ENCODE measurements at places on chromosomes 5 and 9. TPM values are rescaled to one million over a fixed set of nuclear protein-coding genes. Genes with fewer than 3 reads are reported as not detected.

- H3K4me1 ChIP-seq: no peaks in the 10 kb centered on the region
- H3K27ac ChIP-seq: no peak overlapping the region
- no peaks in the 10 kb centered on the region for H3K36me3 ChIP-seq
These were observed 4.1 kb downstream of the PAX5 start for GRCh38 chr9:37029776-37030610.

GRCh38 chr9:89357331-89358197 is 39.3 kb downstream of the SECISBP2 start:
- DNase-seq: peak; percentile 52
- H3K4me1 ChIP-seq: no peaks in the 10 kb centered on the region
- no peak overlapping the region for H3K4me3 ChIP-seq
- no peaks in the 10 kb centered on the region for H3K27me3 ChIP-seq
- H3K36me3 ChIP-seq: peaks cover 69% of the 10 kb centered on the region

DNA sequence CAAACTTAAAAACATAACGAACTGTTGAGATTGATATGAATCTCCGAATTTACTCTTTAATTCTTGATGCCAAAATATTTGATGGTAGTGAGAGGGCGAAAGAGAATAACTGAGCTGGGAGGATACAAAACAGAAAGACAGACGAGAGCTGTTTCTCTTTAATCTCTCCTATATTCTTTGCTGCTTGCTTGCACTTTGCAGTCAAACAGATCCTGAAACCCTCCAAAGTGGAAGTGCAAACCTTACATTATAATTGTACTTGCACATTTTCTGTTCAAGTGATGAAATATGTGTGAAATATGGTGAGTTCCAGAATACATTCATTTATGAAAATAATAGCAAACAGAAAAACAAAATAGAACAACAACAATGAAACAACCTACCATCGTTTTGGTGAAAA is 63.8 kb downstream of the PAM start:
- H3K36me3 ChIP-seq: no peaks in the 10 kb centered on the region
- H3K27me3 ChIP-seq: no peaks in the 10 kb centered on the region
- H3K4me3 ChIP-seq: no peak overlapping the region
- H3K27ac ChIP-seq: no peak overlapping the region

- no peak overlapping the region for H3K4me3 ChIP-seq
- no peaks in the 10 kb centered on the region for H3K4me1 ChIP-seq
- no peaks in the 10 kb centered on the region for H3K27me3 ChIP-seq
- DNase-seq: no peak
- no peaks in the 10 kb centered on the region for H3K36me3 ChIP-seq
These were observed 115.7 kb downstream of the MAN2A1 start for GRCh38 chr5:109805472-109805871.

DNA sequence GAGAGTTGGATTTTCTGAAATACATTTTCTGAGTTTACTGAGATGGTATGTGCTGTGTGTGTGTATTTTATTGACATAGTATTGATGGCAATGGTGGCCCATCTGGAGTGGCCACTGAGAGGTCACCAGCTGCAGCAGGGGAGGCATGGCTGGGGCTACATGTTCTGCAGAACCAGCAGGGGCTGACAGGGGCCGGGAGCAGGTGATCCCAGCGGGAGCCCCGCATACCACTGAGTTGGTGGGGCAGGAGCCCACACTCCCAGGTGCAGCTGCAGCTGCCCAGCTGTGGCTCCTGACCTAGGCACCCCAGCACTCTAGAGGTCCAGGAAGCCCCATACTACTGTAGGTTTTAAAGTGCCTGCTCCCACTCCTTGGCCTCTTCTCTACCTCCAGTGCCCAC is 1044.2 kb upstream of the CDH9 start:
- H3K4me3 ChIP-seq: no peak overlapping the region
- no peaks in the 10 kb centered on the region for H3K4me1 ChIP-seq
- H3K36me3 ChIP-seq: no peaks in the 10 kb centered on the region
- no peak overlapping the region for H3K27ac ChIP-seq
- DNase-seq: peak; percentile 25

GRCh38 chr5:77844373-77844622 is 68.2 kb upstream of the TBCA start:
- H3K4me1 ChIP-seq: no peaks in the 10 kb centered on the region
- H3K36me3 ChIP-seq: no peaks in the 10 kb centered on the region
- no peak overlapping the region for H3K27ac ChIP-seq
- no peak for DNase-seq
- H3K4me3 ChIP-seq: peak overlapping the region; percentile 66
- H3K27me3 ChIP-seq: peaks cover 4% of the 10 kb centered on the region

DNA sequence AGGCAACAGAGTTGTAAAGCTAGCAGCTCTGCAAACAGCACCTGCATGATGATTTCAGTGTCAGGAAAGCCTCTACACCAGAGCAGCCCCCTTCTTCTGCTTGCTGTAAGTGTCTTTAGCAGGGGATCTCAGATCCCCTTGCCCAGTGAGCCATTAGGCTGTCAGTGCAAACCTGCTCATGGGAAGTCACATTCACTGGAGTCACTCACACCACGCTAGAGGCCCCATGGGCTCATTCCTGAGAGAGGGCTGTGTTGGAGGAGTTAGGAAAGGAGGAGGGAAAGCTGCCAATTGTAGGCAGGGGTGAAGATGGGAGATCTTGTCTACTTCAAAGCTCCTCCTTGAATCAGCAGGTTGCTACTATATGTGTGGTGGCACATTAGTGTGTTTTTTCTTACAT is 275.2 kb downstream of the SMARCA2 start:
- no peaks in the 10 kb centered on the region for H3K36me3 ChIP-seq
- H3K27me3 ChIP-seq: no peaks in the 10 kb centered on the region
- H3K4me3 ChIP-seq: no peak overlapping the region
- H3K27ac ChIP-seq: no peak overlapping the region
- no peaks in the 10 kb centered on the region for H3K4me1 ChIP-seq

DNA sequence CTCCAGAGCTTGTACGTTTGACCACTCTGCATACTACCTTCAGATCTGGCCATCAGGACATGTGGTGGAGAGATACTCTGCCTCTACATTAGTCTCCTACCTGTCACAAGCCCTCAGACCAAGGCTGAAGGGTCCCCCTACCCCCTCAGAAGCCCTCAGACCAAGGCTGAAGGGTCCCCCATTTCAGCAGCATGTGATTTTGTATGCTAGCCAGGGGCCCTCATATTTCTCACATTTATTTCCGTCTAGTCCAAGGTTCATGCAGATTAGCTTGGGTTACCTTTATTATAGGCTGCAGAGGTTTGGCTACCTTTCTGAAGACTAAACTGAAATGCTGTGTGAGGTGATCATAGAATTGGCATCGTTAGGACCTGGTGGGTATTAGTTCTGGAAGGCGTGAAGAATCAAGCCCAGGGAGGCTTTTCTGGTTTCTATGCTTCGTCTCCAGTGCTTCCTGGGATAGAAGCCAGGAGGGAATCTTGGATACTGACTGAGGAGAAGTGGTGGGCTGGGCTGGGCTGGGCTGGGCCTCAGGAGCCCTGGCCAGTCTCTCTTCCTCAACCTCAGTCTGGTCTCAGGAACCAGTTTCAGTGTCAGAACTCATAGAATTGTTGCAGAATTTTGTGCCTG is 2.8 kb downstream of the SMIM32 start:
- no peak overlapping the region for H3K27ac ChIP-seq
- H3K4me3 ChIP-seq: no peak overlapping the region
- peaks cover 17% of the 10 kb centered on the region for H3K36me3 ChIP-seq
- no peaks in the 10 kb centered on the region for H3K4me1 ChIP-seq
- H3K27me3 ChIP-seq: peaks cover 38% of the 10 kb centered on the region

DNA sequence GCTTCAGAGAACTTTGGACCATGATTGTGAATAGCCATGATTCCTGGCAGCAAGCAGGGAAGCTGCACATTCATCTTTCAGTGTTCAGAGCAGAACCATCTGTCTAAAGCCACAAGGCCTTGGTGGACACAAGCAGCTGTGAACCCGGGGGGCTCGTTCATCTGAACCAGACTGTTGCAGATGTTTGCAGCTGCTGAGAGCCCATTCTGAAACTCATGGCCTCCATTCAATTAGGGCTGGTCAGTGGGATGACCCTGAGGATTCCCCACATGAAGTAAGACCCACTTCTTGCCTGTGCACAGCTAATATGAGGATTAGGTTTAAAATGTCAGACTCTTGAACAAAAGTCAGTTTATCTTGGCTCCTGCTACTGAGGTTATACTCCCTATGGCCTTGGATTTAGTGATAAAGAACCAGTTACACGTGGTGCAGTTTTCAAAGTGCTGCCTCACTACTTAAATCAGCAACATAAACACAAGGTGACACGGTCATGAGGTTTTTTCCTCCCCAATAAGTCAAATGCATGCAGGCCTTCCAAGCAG is 109.8 kb upstream of the IFNK start:
- no peaks in the 10 kb centered on the region for H3K27me3 ChIP-seq
- no peak overlapping the region for H3K4me3 ChIP-seq
- H3K4me1 ChIP-seq: no peaks in the 10 kb centered on the region
- H3K27ac ChIP-seq: no peak overlapping the region
- H3K36me3 ChIP-seq: no peaks in the 10 kb centered on the region
- no peak for DNase-seq

DNA sequence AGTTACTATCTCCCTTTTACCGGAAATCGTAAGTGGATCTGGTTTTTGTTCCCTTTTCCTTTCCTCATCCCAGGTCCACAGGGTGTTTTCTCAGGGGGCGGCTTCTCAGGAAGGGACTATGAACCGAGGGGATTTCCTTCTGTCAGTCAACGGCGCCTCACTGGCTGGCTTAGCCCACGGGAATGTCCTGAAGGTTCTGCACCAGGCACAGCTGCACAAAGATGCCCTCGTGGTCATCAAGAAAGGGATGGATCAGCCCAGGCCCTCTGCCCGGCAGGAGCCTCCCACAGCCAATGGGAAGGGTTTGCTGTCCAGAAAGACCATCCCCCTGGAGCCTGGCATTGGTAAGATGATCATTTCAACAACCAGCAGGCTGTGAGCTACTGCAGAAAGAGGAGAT is 75.8 kb downstream of the GOLPH3 start:
- no peak overlapping the region for H3K27ac ChIP-seq
- H3K4me3 ChIP-seq: no peak overlapping the region
- no peaks in the 10 kb centered on the region for H3K4me1 ChIP-seq
- DNase-seq: peak; percentile 4
- H3K27me3 ChIP-seq: no peaks in the 10 kb centered on the region
- H3K36me3 ChIP-seq: peaks cover 46% of the 10 kb centered on the region

- no peaks in the 10 kb centered on the region for H3K36me3 ChIP-seq
- no peak overlapping the region for H3K4me3 ChIP-seq
- DNase-seq: no peak
- H3K27me3 ChIP-seq: no peaks in the 10 kb centered on the region
These were observed 17.8 kb downstream of the MAN2A1 start for GRCh38 chr5:109707531-109707930.

DNA sequence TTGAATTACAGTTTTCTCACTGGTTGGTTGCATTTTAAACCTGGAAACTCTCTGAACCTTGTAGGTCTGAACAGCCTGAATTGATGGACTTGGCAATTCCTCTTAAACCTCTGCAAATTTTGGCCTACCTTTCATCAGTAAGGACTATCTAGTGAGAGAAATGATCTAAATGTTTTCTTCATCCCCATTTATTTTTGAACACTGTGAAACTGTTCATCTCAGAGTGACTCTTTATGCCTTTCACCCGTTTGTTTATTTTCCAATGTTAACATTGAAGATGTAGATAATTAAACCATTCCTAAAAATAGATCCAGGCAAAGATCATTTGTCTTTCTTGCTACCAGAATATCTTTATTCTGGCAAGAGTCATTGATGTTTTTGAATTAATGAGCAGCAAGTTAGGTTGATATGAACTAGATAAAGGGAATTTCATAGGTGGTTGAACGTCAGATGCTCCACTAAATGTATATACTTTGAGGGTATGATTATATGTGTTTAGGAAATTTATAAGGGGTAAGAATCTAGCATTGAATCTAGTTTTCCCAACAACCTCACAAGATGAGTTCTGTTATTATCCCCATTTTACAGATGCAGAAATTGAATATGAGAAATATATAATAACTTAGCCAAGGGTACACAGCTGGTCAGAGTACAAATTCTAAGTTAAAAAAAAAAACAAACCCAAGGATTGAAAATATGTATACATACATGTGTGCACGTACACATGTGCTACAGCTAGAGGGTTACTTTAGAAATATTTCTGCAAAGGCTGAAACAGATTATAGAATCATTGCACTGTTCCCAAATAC is 3.4 kb downstream of the CPEB4 start:
- H3K27ac ChIP-seq: peak overlapping the region; percentile 25
- H3K4me1 ChIP-seq: peaks cover 37% of the 10 kb centered on the region
- no peaks in the 10 kb centered on the region for H3K36me3 ChIP-seq

- no peak overlapping the region for H3K27ac ChIP-seq
- no peaks in the 10 kb centered on the region for H3K27me3 ChIP-seq
- H3K4me3 ChIP-seq: no peak overlapping the region
- peaks cover 2% of the 10 kb centered on the region for H3K4me1 ChIP-seq
- no peaks in the 10 kb centered on the region for H3K36me3 ChIP-seq
These were observed 17.7 kb downstream of the POU5F2 start for GRCh38 chr5:93723681-93724080.

GRCh38 chr5:83244516-83244915 is 167.2 kb downstream of the XRCC4 start:
- H3K27me3 ChIP-seq: no peaks in the 10 kb centered on the region
- H3K4me1 ChIP-seq: no peaks in the 10 kb centered on the region
- no peak overlapping the region for H3K27ac ChIP-seq
- H3K36me3 ChIP-seq: no peaks in the 10 kb centered on the region
- H3K4me3 ChIP-seq: no peak overlapping the region

GRCh38 chr5:56986626-56986947 is 34.7 kb upstream of the MIER3 start:
- no peak overlapping the region for H3K27ac ChIP-seq
- H3K4me3 ChIP-seq: no peak overlapping the region
- H3K4me1 ChIP-seq: no peaks in the 10 kb centered on the region
- no peaks in the 10 kb centered on the region for H3K27me3 ChIP-seq
- H3K36me3 ChIP-seq: no peaks in the 10 kb centered on the region
- DNase-seq: no peak

- H3K36me3 ChIP-seq: no peaks in the 10 kb centered on the region
- H3K4me3 ChIP-seq: no peak overlapping the region
- no peaks in the 10 kb centered on the region for H3K27me3 ChIP-seq
- peak; percentile 92 for DNase-seq
These were observed 453.9 kb downstream of the ENC1 start for GRCh38 chr5:74186356-74187315.

GRCh38 chr5:91307048-91307447 is 76.1 kb downstream of the ARRDC3 start:
- H3K27ac ChIP-seq: peak overlapping the region; percentile 84
- peaks cover 28% of the 10 kb centered on the region for H3K4me1 ChIP-seq
- no peak overlapping the region for H3K4me3 ChIP-seq
- peak; percentile 78 for DNase-seq

- peak; percentile 59 for DNase-seq
- no peak overlapping the region for H3K4me3 ChIP-seq
- H3K27me3 ChIP-seq: no peaks in the 10 kb centered on the region
These were observed 126.7 kb downstream of the SLC25A46 start for GRCh38 chr5:110865400-110866094.

GRCh38 chr9:113350937-113351336 is 1.6 kb downstream of the BSPRY start:
- DNase-seq: no peak
- H3K4me3 ChIP-seq: no peak overlapping the region
- no peak overlapping the region for H3K27ac ChIP-seq

- H3K4me1 ChIP-seq: peaks cover 20% of the 10 kb centered on the region
- H3K4me3 ChIP-seq: peak overlapping the region; percentile 91
- peak; percentile 95 for DNase-seq
- peak overlapping the region; percentile 76 for H3K27ac ChIP-seq
These were observed 1.6 kb downstream of the PHYKPL start for GRCh38 chr5:178230879-178231538.

The PCDHA9 gene
- total RNA-seq: 0.29 TPM

The HRCT1 gene
- 1.8 TPM for total RNA-seq

The GNA14 gene
- 0.72 TPM for total RNA-seq

The FREM1 gene
- 0.72 TPM for total RNA-seq

The ADAMTSL1 gene
- total RNA-seq: 70.1 TPM

The ARL14EPL gene
- not detected for total RNA-seq

The CCDC152 gene
- total RNA-seq: 0.36 TPM

The CORO2A gene
- total RNA-seq: 0.72 TPM

The SIT1 gene
- total RNA-seq: 0.36 TPM

The SH3RF2 gene
- total RNA-seq: 4.0 TPM

The LRRC19 gene
- total RNA-seq: under 0.01 TPM

The SH3GL2 gene
- 0.29 TPM for total RNA-seq

Measured in osteoblast (primary cell).